Smooth muscle cell of trachea (primary cell): ENCODE measurements at places on chromosomes 7 and 10. TPM values are rescaled to one million over a fixed set of nuclear protein-coding genes. Genes with fewer than 3 reads are reported as not detected.

PTF1A gene
- total RNA-seq: not detected in 2 replicates

SLC13A1 gene
- total RNA-seq: not detected in 2 replicates

MUC3A gene
- not detected in 2 replicates for total RNA-seq

SVIL gene
- total RNA-seq: 87.1 and 261 TPM in 2 replicates

MOGAT3 gene
- not detected in 2 replicates for total RNA-seq

PLAU gene
- 67.8 and 114 TPM in 2 replicates for total RNA-seq

FXYD4 gene
- not detected in 2 replicates for total RNA-seq
